Endothelial cell (in vitro differentiated cells): ENCODE measurements at places on chromosomes 4 and X. TPM values are rescaled to one million over a fixed set of nuclear protein-coding genes. Genes with fewer than 3 reads are reported as not detected.

- no peaks in the 10 kb centered on the region for H3K27me3 ChIP-seq
- DNase-seq, result no peak
- H3K4me1 ChIP-seq, result no peaks in the 10 kb centered on the region
- H3K36me3 ChIP-seq, result no peaks in the 10 kb centered on the region
- H3K4me3 ChIP-seq, result no peak overlapping the region
Measured at GRCh38 chr4:23710298-23710697, 179.5 kb downstream of the PPARGC1A start.

GRCh38 chr4:40377512-40378365, 42.6 kb downstream of the CHRNA9 start:
- no peak overlapping the region for H3K4me3 ChIP-seq
- no peaks in the 10 kb centered on the region for H3K36me3 ChIP-seq

DNA sequence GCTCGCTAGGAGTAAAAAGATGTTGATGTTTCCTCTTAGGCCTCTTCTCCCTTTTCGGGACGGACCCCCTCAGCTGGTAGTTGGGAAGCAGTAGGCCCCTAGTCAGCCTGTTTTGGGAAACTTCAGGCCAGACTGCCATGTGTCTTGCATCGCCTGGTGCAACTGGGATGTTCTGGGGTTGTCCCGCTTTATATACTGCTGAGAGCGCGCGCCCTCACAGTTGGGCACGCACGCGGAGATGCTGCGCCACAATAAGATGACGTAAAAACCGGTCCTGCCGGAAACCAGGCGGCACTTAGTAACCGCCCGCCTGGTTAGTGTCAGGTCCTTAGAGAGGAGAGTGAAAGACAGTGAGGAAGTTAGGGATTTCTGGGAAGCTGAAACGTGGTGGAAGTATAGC, 231.3 kb upstream of the CT83 start:
- H3K27ac ChIP-seq, result no peak overlapping the region
- no peak for DNase-seq
- no peaks in the 10 kb centered on the region for H3K27me3 ChIP-seq
- H3K36me3 ChIP-seq, result no peaks in the 10 kb centered on the region

TRPC3 gene
- total RNA-seq, result 3.0 TPM

VSIG4 gene
- total RNA-seq, result not detected

ZNF732 gene
- 2.4 TPM for total RNA-seq
